ENCODE measurements at places on chromosomes 11 and 22.

DNA sequence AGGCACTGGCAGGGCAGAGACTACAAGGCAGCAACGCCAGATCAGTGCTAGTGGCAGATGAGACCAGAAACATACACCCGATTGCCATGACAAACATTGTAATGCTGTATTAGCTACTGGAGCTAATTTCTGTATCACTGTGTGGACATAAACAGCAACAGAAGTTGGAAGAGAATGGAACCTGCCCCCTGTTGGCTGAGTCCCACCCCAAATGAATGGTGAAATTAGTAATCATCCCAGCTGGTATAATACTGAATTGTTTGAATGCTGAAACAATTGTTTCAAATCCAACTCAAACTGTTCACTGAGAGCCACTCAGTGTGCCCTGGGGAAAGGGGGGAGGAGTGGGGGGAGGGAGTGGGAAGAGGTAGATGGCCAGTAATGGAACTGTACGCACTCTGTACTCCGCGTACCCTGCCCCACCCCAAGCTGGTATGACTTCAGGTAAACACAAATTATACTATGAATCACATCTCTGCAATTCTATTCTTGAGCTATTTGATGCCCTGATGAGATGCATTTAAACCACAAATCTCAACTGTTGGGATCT is 11.2 kb upstream of the BIRC3 start:
- no peak for DNase-seq

GRCh38 chr22:19937616-19938473 is 3.7 kb upstream of the COMT start:
- DNase-seq, result no peak

- DNase-seq, result no peak
These were observed 803.2 kb downstream of the TBC1D22A start for GRCh38 chr22:47565607-47566006.

DNA sequence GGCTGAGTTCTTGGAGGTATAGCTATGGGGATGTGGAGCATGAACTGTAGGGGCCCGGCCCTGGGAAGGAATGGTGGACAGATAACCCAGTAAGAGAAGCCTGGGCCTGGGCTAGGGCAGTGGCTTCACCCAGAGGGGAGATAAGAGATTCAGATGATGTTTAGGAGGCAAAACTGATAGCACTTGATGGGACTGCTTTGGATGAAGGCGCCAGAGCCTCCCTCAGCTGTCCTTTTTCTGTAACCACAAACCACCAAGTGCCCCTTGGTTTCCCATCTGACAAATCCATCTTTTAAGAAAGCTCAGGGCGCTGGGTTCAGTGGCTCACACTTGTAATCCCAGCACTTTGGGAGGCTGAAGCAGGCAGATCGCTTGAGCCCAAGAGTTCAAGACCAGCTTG is 23.4 kb downstream of the RELT start:
- DNase-seq, result no peak

- no peak for DNase-seq
These were observed 167.1 kb downstream of the ETS1 start for GRCh38 chr11:128420265-128420664.

GRCh38 chr11:64661146-64661545 is 61.9 kb downstream of the NRXN2 start:
- DNase-seq, result no peak

GRCh38 chr11:32280339-32280738 is 155.0 kb downstream of the WT1 start:
- DNase-seq, result no peak

GRCh38 chr11:22508665-22509064 is 117.0 kb downstream of the FANCF start:
- no peak for DNase-seq

- DNase-seq, result no peak
These were observed 562.8 kb upstream of the CCDC179 start for GRCh38 chr11:23423104-23423503.

GRCh38 chr11:66595245-66595904 is 2.4 kb downstream of the CCS start:
- DNase-seq, result no peak

DNA sequence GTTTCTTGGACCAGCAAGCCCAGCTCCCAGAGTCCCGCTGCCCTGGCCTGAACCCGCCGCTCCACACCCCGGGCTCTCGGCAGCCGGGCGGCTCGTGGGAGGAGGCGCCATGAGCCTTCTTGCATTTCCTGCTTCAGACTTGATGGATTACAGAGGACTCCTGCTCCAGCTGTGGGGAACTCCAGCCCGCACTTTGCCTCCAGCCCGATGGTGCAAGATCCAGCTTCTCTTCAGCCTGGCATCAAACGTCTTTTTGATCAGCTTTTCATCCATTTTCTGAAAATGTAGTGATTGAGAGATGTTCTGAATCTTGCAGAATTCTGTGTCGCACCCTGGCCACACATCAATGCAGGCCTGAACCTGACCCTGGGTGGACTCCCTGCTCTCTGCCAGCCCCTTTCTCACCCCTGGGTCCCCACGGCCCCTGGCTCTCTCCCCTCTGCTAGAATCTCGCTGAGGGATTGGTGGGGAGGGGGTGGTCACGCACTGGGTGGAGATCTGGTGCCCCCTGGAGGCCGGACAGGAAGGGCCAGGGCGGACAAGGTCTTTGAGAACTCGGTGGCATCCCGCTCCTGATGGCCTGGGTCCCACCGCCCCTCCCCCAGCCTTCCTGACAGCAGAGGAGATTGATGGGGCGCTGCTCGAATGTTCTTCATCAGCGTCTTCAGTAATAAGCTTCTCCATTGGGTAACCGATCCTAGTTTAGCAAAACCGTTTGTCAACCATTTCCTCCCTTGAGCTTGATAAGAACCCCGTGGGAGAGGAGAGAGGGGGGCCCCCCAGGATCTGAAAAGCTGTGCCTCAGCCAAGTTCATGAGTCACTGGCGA is 12.1 kb upstream of the NFAM1 start:
- DNase-seq, result no peak

GRCh38 chr11:16685914-16686313 is 52.5 kb upstream of the C11orf58 start:
- no peak for DNase-seq

GRCh38 chr22:26326803-26327202 is 102.3 kb upstream of the ASPHD2 start:
- DNase-seq, result no peak

DNA sequence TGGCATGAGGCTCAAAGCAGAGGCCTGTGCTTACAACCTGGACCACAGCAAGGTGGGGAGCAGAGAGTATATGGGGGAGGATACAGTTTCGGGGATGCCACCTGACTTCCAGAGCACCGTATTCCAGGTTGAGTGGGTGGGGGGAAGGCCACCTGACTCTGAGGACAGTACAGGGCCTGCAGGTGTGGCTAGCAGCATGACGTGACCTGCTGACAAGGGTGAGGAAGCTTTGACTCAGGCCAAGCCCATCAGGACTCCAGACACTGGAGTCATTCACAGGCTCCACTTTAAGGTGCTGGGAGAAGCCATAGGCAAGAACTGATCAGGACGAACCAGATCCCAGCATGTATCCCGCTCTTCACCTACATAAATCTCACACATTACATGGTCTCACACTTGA is 34.6 kb upstream of the CRTAM start:
- no peak for DNase-seq

DNA sequence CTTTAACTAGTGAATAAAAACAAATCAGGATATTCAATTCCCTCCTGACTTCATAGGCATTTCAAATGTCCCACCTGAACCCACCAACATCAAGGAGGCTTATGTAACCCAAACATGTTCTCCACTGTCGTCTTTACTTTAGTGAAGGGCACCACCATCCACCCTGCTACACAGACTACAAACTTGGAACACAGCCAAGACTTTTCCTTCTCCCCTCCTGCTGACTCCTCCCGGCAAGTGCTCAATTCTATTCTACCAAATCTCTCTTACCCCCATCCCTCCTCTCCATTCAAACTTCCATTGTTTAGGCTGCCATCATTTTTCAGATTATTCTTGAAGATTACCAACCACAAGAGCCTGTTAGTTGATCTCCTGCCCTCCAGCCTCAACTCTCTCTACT is 24.3 kb downstream of the SAAL1 start:
- DNase-seq, result no peak

DNA sequence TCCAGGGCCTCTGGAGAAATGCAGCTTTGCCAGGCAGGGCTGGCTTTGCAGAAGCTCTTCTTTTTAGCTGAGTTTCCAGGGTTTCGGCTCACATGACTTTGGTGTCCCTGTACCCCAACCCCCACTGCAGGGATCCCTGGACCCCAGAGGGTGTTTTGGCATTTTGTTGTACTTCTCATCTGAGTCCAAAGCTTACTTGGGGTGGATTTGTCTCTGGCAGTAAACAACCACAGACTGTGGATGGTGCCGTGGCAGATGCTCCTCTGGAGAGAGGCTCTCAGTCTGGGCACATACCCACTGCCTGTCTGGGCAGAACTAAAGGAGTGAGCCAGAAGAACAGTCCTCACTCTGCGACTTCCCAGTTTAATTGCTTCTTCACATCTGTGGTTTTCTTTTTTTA is 49.6 kb downstream of the COMMD9 start:
- DNase-seq, result no peak

DNA sequence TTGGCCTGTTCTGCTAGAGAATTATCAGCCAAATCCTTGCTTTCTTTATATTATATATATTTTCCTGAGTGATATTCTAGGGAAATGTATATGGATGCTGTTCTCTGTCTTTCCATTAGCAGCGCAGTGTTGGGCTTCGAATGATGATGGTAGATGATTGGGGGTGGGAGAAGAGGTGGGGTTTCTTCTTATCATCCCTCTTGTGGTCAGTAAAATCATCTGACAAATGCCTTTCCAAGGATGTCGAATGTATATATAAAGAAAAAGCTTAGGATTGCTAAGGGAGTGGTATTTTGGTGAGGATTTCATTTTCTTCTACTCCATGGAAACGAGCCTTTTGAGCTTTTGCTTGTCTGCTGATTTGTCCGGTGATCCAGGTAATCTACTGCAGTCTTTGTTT is 48.9 kb downstream of the ARHGEF12 start:
- no peak for DNase-seq

- DNase-seq, result no peak
These were observed 98.0 kb downstream of the PDE2A start for GRCh38 chr11:72576243-72576595.

- DNase-seq, result no peak
These were observed 122.5 kb downstream of the OPCML start for GRCh38 chr11:133409799-133410198.

GRCh38 chr11:71144736-71145135 is 107.6 kb downstream of the SHANK2 start:
- no peak for DNase-seq

GRCh38 chr11:134039726-134040385 is 29.0 kb upstream of the JAM3 start:
- no peak for DNase-seq

DNA sequence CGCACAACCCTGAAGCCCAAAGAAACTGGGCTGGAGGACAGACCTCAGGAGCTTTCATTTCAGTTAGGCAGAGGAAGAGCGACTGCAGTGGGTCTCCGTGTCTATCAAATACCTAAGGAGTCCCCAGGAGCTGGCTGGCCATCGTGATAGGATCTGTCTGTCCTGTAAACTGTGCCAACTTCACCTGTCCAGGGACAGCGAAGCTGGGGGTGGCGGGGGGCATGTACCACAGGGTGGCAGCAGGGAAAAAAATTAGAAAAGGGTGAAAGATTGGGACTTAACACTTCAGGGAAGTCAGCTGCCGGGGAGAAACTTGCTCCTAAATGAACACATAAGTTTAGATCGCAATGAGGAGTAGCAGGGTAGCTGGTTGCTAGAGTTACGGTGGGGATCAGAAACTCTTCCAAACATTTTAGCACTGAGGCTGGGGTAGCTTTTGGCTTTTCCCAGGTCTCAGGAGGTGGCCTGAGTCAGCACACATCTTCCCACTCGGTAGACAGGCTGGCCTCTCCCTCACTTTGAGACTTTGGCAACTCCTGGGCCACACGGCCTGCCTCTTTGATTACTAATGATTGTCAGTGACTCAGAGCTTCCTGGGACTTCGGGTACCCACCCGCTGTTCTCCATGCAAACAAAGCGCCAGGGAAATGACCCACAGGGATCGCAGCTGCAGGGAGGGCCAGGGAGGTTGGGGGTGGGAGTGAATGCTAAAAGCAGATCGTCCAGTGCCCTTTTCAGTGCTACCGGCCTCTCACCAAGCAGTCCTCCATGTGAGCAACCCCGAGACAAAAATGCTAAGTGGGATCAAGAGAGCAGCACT is 2.9 kb upstream of the MTFP1 start:
- no peak for DNase-seq

DNA sequence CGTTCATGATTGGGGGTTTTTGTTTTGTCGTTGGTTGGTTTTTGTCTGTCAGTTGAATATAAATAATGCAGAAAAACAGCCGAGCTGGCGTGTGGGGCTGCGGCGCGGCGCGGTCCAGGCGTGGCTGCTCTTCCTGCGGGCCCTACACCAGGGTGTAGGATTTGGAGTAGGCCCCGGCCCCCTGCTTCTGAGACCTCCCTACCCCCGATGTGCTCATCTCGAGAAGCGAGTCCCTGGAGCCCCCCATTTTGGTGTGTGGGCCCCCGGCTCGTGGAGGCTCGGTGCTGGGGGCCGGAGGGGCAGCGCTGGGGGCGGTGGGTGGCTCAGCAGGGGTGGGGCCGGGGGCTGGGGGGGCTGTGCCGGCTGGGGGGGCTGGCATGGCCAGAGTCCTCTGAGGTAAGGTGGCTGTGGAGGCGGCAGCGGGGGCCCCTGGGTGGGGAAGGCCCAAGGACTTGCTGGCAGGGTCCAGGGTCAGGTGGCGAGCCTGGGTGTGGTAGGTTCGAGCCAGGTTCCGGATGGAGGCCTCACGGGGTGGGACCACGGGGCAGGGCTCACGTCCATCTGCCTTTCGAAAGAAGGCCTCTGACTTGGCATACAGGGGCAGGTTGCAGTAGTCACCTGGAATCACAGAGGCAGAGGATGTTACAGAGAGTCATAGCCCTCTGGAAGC is 100.7 kb downstream of the CEP164 start:
- no peak for DNase-seq

DNA sequence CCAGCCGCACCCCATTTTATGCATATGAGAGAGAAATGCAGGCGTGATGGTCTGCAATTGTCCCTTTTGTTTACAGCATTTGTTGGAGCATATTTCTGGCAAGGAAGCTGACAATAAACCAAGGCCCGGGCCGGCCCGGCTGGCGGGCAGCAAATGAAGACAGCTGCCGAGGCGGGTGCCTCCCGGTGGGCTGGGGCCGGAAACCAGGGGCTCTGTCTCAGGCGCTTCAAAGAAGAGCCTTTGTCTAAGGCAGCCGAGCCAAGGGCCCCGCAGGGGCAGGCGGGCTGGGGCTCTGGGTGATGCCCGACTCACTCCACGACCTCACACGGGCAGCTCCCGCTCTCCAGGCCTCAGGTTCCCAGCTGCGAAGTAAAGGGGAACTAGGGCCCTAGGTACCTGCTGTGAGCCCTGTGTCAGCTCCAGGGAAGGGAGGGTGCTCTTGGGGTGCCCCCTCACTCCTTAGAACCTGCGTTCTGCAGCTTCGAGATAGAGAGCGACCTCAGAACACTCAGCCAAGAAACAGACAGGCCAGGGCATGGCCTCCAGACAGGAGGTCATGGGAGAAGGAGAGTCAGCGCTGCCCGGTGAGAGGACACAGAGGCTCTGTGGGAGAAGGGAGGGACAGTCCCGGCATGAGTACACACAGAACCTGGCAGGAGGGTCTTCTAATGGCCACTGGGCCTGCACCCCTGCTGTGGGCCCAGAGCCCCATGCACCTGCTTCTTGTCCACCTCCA is 2.4 kb downstream of the LINC01488 start:
- no peak for DNase-seq
